ENCODE measurements at places on chromosomes 4 and X.

- no peak for DNase-seq
Measured at GRCh38 chr4:58265734-58266133, 1155.5 kb upstream of the IGFBP7 start.

DNA sequence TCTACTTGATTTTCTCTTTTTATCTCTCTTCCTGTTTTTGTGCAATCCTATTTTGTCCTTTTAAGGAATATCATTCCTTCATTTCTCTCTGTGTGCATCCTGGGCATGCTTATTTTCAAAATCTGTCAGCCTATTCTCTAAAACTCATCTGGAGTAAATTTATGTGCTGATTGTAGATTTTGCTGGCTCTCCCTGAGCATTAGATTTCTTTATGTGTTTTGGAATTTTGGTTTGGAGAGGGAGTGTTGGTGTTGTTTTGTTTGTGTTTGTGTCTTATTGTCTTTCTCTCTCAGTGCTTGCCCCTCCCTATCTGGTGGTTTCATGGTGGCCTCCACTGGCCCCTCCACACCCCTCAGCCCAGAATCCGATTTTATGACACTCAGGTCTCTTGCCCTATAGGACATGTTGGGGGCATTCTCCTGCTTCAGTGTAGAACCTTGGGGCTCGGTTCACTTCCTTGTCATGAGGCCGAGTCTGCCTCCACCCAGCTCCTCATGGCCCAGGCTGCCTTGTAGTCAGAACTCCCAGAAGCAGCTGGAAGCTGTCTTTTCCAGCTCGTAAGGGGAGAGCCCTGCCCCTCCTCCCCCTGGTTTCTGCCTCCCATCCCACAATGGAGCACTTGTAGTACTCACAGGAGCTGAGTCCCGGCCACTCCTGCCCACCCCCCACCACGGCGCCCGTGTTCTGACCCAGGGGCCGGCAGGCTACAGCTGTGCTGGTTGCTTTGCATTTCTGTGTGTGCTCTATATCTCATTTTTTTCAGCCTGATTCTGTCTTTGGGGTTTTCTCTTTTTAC is 24.5 kb upstream of the PJA1 start:
- no peak for DNase-seq

DNA sequence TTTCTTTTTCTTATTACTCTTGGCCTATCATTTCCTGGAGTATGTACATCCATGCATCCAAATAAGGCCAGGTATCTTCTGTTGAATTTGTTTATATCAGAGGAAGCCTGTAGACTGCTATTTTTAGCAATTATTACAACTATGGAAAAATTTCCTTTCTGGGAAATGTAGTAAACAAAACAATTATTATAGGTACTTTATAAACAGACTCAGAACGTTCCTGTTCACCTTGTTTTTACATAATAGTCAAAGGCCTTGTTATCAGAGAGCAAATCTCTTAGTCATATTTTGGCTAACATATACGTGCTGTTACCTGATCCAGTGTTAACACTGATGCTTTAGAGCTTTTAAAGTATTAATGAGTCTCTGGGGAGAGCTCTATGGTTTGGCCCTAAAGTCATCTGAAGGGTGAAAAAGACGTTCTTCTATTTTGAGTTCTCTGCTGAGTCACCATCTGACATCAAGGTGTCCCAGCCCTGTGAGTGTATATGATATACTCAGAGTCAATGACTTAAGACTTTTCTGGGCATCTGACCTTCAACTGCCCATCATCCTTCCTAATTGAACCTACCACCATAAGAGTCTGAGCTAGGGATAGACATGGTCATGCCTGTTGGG is 7.3 kb downstream of the SPARCL1 start:
- DNase-seq, result no peak

DNA sequence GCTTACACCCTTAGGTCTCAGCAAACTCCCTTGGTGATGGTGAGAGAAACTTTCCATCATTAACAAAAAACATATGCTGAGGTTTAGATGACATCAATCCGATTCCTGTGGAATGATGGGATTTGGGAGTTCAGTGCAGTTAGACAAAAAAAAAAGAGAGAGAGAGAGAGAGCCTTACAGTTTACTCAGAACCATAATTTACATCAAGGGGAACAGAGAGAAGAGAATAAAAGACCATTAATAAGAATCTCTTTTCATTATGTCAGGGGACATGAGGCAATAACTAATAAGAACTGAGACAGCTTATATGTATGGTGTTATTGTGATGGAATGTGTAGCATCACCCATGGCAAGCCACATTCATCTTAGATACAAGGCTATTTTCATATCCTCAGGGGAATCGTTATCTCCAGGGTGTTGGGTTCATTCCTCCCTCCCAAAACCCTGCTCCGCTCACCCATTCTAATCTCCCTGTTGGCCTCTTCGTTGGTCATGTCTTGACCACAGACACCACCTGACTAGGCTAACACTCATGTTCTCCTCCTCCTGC is 175.7 kb upstream of the MXRA5 start:
- DNase-seq, result peak; percentile 86

DNA sequence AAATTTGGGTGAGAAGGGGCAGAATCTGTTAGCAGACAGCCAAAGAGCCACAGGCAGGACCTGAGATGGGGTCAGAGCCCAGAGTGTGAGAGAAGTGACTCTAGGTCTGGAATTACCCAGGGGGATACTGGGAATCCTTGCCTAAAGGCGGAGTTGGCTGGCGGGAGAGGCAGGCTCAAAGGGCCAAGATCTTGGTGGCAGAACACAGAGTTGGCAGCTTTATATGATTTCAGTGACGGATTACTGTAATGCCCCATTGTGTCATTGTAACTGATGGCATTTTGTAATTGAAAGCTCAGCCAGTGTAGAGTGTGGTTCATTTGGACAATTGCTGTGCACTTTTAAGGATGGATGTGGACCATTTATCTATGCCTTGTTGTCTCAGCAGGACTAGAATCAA is 77.3 kb downstream of the SMIM20 start:
- DNase-seq, result no peak

DNA sequence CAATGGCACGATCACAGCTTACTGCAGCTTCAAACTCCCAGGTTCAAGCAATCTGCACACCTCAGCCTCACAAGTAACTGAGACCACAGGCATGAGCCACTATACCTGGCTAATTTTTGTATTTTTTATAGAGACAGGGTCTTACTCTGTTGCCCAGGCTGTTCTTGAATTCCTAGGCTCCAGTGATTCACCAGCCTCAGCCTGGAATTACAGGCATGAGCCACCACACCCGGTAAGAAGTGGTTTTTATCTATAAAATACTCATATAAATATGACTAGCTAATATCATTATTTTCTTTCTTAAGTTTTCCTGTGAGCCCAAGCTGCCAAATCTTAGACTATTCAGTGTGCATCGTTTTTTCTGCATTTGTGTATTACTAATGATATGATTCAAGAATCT is 4.4 kb downstream of the SCFD2 start:
- no peak for DNase-seq

DNA sequence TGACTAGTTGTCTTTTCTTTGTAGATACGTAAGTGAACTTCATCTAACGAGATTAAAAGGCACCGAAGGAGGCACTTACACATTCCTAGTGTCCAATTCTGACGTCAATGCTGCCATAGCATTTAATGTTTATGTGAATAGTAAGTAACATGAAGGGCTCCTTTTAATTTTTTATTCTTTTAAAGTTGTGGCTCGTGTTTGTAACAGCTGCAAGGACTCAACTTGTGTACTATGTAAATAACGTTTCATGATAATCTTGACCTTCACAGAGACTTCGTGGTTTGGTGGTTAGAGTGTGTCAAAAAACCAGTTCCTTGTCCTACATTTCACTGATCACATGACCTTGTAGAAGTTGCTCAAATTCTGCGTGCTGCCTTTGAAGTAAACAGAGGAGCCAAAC is 51.6 kb downstream of the KIT start:
- no peak for DNase-seq

GRCh38 chrX:154738011-154738738 is 12.7 kb downstream of the GAB3 start:
- DNase-seq, result no peak

- peak; percentile 70 for DNase-seq
Measured at GRCh38 chr4:108636246-108636645, 14.2 kb upstream of the OSTC start.

GRCh38 chr4:158020734-158021346 is 152.0 kb downstream of the GASK1B start:
- peak; percentile 81 for DNase-seq

DNA sequence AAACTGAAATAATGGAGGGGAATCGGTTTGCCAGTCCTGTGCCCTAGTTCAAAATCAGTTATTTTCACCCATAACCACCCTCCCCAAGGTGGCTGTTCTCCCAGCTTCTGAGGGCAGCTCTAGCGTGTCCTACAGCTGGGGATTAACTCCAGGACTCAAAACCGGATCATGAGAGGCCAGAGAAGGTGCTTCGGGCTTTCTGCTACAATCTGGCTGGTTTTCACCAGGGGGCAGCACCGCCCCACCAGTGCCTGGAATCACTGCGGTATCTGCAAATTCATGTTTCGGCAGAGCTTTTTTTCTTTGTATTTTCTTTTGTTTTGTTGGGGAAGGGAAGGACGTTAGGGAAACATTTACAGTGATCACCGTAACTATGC is 28.4 kb downstream of the PDHA1 start:
- peak; percentile 37 for DNase-seq

DNA sequence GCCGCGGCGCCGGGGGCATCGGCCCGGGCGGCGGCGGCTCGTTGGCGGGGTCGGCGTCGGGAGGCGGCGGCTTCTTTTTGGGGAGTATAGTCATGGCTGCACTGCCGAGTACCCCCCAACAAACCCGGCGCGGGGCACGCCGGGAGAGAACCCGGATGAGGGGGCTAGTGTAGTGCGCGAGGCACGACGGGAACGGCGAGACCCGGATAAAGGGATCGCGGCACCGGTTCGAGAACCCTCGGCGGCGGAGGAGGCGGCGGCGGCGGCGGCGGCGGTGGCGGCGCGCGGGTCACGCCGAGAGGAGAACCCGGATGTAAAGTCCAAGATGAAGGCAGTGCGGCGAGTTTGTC is at the start of gene OTUD5:
TSS of gene OTUD5 (minus strand) at position 131 of the 350 bp plus-strand sequence. CDS start at position 94, 37 bp downstream.
- DNase-seq, result no peak

GRCh38 chr4:139524062-139524631 is 31.9 kb downstream of the SETD7 start:
- DNase-seq, result no peak

DNA sequence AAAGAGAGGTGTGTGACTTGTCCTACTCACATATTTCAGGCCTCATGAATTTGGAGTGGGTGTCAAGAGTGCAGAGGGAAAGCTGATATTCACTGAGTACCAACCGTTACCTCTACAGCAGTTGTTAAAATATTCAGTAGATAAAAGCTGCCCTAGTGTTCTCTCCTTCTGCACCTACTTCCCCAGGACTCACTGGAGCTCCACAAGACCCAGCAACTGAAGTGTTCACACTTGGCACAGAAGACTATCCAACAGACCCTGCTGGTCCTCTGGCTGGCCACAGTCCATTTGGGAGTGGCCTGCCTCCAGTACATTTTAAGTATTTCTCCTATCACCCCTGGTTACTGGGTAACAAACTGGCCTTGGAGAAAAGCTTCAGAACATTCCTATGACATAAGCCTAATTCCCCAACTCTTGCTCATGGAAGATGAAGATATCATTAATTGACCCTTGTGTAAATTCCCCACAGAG is 70.8 kb downstream of the PPARGC1A start:
- DNase-seq, result peak; percentile 5

DNA sequence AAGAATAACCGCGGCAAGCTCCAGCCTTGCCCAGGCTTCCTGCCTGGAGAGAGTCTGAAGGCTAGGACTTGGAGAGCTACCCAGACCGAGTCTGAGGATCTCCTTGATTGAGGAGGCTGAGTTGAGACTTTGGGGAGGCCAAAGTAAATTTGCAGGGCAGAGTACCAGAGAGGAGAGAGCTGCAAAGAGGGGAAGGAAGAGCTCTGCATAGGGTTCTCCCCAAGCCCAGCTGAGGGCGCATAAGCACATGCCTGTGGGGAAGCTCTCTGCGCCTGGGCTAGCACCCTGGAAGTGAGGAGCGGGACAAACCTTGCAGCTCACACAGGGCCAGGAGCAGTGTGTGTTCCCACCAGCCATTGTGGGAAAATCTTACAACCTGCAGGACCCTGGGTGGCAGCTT is 56.1 kb downstream of the FAM193A start:
- DNase-seq, result no peak

- no peak for DNase-seq
Measured at GRCh38 chr4:95462921-95463320, 85.9 kb downstream of the UNC5C start.

GRCh38 chrX:136585262-136585661 is 53.2 kb downstream of the VGLL1 start:
- no peak for DNase-seq

DNA sequence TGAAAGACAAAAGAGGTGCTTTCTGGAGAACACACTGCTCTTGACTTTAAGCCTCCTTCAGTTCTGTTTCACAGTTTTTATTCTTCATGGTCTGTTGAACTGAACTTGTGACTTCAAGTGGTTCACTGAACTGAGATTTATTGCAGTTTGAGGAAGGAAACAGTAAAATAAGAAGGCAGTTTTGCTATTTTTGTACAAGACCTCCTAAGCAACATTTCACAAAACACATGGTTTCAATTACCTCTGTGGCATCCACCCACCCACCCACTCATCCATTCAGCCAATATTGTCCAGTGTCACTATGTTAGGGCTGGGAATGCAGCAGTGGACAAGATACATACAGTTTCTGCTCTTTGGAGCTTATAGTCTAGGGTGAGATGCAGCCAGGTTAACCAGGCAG is 131.3 kb downstream of the IL1RAPL2 start:
- no peak for DNase-seq

DNA sequence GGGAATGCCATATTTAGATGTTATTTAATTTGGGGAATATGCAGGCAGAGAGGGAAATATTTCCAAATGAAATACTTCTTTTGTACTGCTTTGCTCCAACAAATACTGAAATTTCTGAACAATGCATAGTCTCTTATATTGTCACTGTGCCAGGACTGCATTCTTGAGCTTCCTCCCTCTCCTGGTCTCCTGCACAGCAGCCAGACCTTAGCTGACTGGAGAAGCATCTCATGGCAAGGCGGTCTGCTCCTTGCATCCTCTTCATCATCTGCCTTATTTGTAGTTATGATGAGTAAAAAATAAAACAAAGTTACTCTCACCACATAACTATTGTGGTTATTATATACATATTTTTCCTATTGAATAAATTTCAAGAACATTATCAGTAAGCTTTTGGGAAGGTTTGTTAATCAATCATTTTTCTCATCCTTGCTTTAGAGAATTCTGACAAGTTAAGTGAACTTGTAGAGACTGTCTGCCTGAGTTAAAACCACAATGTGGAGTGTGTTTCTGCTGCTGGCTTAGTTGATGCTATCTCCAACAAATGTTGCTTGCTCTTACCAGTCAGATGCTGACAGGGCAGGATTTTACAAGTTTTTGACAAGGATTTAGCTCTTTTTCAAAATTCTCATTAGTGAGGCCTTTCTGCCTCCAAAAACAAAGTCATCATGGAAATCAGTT is 153.6 kb downstream of the SOWAHB start:
- DNase-seq, result peak; percentile 97
